Forelimb muscle (tissue), 1 donor: ENCODE measurements at places on chromosomes 2 and 18. TPM values are rescaled to one million over a fixed set of nuclear protein-coding genes. Genes with fewer than 3 reads are reported as not detected.

ASB18 gene
- 8.3 TPM for polyA plus RNA-seq

CENPA gene
- polyA plus RNA-seq, result 3.5 TPM

GRCh38 chr2:81895620-81896250 lies 1591.2 kb upstream of the LRRTM1 start:
- no peak for DNase-seq

- DNase-seq, result peak; percentile 20
Measured at GRCh38 chr2:81942136-81942680, 1637.7 kb upstream of the LRRTM1 start.

- DNase-seq, result no peak
Measured at GRCh38 chr2:125095826-125096225, 1070.7 kb downstream of the CNTNAP5 start.

NLRC4 gene
- 0.85 TPM for polyA plus RNA-seq

DNA sequence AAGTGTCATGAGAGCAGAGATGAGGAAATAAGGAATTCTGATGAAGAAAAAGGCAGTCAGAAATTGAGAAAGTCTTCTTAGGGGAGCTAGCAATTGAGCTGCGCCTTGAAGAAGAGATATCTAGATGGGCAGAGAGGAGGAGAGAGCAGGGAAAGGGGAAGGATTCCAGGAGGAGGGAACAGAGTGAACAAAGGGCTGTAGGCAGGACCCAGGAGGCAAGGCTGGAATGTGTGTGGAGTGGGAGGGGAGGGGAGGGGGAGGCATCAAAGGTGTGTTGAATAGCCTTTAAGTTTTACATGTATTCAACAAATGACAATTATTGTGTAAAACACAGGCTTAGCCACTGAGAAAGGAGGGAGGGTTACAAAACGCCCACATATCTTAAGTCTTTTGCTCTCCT lies 164.5 kb downstream of the TDRD15 start:
- DNase-seq, result no peak

GRCh38 chr2:239179851-239180371 lies 220.9 kb downstream of the HDAC4 start:
- DNase-seq, result no peak

DNA sequence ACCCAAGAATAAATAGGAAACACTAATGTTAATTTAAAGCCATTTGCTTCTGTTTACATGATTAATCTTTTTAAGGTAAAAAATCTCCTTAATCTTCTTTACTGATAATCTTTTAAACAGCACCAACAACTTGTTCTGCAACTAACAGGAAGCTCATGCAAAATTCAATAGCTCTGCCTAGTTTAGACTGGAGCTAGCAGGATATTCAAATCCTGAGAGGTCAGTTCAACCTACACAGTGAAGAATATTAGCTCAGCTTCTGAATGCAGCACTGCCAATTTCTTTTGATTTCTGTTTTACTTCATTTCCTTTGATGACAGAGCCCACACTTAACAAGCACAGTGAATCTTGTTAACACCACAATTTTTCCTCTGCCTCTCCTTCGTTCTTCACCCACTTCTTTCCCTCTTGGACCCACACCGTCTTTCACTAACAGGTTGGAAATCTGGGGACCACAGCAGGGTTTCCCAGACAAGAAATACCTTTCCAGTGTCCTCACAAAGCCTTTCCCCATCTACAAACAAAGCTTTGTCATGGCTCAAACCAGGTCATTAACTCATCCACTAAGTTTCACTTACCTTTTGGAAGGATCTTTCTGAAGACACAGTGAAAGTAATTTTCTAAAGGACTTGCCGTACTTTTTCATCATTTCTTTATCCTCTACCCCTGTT lies 109.8 kb downstream of the STK39 start:
- no peak for DNase-seq

XIRP2 gene
- 201 TPM for polyA plus RNA-seq

DNA sequence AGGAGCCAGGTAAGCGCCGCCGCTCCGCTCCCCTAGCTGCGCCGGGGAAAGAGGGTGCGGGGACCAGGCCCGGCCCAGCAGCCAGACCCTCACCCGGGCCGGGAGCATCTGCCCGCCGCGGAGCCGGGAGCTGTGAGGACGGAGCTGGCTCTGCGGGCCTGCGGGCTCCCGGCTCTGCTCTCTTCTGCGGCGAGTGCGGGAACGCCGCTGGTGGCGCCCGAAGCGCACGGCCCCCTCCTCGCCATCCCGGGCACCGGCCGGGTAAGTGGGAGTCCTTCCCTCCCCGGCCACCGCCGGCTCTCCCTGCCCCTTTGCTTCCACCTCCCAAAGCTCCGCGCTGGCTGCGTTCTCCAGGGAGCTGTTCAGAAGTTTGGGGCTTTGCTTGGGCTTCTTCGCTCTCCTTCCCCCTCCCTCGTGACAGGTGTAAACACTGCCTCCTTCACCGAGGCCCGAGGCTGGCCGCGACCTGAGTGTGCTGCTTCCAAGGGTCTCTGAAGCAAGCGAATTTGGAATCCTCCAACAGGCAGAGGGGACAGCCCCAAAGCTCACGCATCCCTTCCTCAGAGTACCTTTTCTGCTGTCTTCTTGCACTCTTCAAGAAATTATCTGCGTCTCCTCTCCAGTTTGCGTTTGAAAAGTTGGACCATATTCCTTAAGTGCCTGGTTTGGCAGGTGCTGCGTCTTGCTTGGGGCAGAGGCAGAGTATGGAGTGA lies 632 bp downstream of the AFTPH start:
- no peak for DNase-seq

DNA sequence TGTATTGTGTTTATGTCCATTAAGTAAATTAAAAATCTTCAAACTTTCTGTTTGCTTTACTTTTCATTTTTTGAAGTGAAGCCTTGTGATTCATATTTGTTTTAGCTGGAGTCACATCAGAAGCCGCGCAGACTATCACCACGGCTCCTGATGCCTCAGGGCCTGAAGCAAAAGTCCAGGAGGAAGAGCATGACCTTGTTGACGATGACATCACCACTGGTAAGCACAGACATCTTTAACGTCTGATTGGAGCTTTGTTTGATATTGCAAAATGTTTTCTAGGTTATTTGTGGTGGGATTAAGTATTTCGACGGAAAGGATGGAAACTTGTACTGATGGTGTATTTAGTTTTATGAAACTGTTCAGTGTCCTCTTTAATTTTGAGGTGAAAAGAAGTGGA lies 164.8 kb downstream of the WDR7 start:
- no peak for DNase-seq

DNA sequence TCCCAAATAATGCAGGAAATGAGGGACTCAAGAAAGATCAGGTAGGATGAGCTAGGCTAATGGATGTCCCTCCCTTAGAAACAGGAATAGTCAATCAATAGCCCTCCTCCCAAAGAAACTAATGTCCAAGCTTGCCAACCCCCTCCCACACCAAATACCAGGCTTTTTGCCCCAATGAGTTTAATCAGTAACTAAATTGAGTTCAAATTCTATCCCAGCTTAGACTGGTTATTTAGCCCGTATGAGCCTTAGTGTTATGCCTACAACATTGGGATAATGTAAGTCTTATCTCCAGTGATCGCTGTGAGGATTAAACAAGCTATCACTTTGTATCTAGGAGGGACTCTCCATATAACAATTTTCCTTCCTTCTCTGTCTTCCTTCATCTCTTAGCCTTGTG lies 310.7 kb downstream of the DPP10 start:
- DNase-seq, result no peak

DNA sequence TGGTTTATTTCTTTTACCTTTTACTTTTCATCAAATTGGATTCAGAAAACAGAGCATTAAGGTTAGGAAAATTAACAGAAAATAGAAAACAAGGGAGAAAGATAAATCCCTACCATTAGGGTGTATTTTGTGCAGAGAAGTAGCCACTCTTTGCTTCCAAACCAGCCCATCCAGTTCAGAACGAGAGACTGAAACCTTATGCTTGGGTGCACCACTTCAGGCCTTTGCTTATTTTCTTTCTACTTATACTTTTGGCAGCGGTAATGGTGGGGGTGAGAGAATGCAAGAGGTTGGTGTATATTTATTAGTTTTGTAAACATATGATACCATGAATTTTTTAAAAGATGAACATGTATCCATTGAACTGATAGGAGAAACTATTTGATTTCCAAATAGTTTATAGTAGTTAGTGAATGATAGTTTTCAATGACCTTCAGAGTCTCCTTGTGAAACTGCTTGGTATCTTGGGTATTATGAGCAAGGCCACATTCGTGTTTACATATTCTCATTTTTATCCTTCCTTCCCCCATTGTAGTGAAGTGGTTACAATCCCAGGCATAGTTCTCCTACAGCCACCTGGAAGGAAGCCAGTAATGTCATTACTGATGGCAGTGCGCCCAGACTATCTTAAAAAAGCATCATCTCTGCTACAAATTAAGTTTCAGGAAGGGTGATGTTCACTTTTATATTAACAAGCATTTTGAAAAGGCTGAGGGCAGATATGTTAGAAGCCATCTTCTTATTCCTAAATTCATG lies 60.8 kb downstream of the MFSD6 start:
- peak; percentile 91 for DNase-seq

DNA sequence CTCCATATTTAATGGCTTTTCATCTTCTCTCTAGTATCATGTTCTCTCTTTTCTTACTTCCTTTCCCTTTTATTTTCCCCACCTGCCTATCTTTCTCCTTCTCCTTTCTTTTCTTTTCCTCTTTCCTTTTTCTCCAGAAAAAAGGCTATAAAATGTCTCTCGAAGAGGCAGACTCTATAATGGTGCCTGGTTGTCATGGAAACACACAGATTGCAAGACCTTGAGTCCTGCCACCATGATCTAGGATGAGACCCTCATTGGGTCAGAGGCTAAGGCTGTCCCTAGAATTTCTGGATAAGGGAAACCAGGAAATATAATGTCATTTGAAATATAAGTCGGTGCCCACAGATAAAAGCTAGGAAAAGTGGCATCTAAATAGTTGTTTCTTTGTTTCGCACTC lies 36.5 kb upstream of the LHCGR start:
- DNase-seq, result no peak

DNA sequence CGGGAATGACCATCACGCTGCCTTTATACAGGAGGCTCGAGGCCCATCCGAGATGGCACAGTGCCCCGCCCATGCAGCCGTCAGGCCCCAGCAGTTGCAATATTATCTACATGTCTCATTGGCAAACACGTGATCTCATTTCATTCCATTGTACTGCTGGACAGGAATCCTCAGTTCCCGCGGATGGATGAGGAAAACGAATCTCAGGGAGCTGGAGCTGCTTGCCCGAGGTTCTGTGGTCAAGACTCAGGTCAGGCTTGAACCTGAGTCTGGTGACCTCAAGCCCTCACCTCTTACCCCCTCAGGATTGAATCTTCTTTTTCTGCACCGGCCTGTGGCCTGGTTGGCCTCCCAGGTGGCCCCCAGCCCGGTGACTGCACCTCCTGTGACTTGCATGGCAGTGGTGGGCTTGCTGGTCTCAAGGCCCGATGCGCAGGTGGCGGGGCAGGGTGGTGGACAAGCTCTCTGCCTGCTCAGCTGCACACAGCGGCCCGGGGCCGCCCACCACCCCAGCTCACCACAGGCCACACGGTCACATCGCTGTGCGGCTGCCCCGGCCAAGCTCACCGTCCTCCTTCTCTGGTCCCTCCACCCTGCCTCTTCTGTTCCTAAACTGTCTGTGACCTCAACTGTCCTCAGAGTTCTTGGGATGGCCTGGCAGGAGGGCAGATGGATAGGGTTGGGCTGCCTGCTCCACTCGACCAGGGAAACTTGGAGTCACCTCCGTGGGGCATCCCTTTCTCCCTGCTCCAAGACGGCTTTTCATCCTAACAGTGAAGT lies 52.0 kb upstream of the HS6ST1 start:
- DNase-seq, result no peak

TRAF3IP1 gene
- polyA plus RNA-seq, result 6.1 TPM

DNA sequence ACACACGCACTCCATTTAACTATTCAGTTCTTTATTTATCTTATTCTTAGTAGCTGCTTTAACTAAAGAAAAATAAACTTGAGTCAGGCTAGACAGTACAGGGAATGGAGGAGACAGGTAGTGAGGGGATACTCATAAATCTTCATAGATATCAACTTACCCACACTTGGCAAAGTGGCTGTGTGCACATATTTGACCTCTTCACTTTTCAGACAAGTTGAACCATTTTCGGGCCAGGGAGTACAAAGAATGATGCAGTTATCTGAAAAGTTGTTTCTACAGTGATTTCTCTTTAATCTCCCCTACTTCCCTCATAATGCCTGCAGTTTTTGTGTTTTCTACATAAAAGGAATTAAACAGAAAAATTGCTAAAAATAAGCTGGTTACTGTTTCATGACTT lies 307.5 kb downstream of the GULP1 start:
- no peak for DNase-seq

DNA sequence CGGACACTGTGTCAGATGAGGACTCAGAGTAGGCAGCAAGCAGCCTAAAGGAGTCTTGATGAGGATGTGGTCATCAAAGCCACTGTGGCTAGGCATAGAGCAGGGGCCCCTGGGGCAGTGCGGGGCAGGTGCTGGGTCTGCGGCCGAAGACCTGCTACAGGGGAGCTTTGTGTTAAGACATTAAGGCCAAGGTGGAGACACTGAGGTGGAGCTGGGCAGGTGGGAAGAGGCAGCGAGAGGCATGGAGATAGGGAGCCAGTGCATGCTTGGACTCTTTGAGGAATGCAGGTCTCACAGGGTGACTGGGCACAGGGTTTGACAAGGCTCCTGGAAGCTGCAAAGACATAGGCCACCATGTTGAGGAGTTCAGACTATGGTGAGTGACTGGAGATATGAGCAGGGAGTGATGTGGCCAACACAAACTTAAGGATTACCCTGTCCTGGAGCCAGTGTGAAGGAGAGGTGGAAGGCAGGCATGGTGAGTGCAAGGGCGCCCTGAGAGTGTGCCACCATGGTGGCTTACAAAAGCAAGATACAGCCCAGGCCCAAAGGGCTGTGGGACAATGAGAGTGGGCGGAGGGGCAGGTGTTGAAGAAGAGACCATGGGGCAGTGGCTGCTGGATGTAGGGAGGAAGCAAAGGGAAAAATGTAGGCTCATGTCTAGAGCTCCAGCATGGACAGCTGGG lies 450.9 kb upstream of the HS6ST1 start:
- DNase-seq, result no peak

GULP1 gene
- polyA plus RNA-seq, result 19.5 TPM

DNA sequence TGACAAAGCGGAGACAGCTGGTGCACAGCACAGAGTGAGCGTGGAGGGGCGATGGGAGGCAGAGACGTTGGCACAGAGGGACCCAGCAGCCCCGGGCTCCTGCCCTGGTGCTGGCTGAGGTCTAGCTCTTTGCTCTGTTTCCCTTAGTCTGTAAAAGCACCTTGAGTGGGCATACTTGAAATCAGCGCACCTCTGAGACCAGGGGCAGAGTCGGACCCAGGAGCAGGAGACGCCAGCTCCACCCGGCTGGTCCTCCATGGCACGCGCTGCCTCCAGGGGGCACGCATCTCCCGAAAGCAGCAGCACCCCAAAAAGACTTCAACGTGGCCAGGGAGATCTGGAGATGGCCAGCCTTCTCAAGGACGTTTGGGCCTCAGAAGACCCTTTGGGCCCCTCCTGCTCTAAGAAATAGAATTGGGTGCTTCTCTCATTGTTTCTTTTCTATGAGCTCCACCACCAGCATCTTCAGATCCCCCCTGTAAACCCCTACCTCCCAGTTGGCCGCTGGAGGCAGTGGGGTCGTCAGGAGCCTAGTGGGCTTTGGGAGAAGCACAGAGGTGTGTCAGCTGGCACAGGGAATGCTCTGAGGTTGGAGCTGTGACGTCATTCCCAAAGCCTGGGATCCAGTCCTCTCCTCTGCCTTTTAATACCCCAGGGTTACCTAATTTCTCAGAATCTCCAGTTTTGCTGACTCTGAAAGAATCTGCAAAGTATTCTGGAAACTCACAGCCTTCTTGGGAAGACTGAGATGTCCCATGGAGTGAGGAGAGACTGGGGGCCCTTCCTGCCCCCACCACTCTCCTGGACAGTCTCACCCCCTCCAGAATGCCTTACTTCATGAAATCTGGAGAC lies 58.9 kb downstream of the CIB4 start:
- no peak for DNase-seq

TTC27 gene
- polyA plus RNA-seq, result 18.3 TPM

GRCh38 chr18:5424903-5425664 lies 118.7 kb downstream of the EPB41L3 start:
- peak; percentile 25 for DNase-seq
